ENCODE measurements at places on chromosomes 2 and 18.
A peak's percentile ranks its signal among the peaks of the same experiment; 100 is the strongest.

DNA sequence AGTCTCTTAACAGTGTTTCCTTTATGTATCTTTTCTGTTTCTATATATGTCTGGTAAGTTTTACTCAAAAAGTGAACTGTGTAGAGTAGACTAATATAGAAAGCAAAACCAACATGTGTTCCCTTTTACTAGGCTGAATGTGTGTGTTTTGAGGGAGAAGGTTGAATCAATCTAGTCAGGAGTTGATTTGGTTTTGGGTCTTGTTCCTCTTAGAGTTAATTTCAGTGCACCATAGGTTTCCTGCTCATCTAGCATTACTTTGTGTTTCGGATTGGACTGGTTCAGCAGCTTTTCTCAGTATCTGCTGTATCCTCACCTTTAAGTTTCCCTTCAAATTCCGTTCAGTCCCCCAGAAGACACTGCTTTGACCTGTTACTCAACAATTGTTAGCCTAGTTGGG is 52.0 kb upstream of the TRIM43 start:
- DNase-seq, result no peak

- DNase-seq, result no peak
Measured at GRCh38 chr2:12428324-12428723, 288.4 kb upstream of the TRIB2 start.

DNA sequence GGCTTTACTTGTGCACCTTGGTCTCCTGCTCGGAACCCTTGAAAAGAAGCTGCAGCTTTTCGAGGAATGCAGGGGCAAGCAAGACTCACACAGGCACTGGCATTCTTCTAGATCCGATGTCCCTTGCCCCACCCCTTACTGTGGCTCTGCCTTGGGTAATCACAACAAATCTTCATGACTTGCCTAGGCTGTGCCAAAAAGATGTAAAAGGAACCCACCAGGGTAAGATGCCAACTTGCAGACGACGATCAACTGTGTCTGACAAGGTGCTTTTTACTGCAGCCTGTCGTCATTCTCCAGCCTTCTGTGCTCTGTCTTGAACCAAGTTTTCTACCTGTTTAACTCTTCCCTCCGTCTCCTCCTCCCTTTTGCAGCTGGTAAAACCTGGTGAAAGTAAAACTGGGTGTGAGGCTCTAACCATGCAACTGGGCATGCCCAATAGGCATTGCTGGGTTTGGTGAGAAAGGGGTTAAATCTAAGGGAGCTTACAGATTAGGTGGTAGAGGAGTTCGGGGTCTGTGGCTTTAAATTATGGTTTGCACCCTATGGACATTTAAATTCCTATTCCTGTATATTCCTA is 909 bp upstream of the NRXN1 start:
- DNase-seq, result no peak

DNA sequence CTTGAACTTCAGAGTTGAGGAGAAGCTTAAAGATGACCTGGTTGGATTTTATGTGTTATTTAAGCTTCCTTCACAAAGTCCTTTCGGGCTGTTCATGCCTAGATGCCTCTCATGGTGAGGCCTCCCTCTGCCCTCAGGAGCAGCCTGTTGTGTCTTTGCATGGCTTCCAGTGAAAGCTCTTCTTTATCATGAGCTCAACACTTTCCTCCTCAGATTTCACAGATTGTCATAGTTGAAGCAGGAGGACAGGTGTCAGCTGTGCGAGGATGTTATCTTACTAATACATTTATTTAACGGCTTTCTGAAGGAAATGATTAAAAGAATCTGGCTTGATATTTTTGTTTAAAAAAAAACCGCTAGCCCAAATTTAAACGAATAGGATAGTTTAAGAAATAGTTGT is 48.8 kb upstream of the ITSN2 start:
- no peak for DNase-seq

GRCh38 chr2:168732100-168732499 is 70.3 kb upstream of the NOSTRIN start:
- DNase-seq, result no peak

DNA sequence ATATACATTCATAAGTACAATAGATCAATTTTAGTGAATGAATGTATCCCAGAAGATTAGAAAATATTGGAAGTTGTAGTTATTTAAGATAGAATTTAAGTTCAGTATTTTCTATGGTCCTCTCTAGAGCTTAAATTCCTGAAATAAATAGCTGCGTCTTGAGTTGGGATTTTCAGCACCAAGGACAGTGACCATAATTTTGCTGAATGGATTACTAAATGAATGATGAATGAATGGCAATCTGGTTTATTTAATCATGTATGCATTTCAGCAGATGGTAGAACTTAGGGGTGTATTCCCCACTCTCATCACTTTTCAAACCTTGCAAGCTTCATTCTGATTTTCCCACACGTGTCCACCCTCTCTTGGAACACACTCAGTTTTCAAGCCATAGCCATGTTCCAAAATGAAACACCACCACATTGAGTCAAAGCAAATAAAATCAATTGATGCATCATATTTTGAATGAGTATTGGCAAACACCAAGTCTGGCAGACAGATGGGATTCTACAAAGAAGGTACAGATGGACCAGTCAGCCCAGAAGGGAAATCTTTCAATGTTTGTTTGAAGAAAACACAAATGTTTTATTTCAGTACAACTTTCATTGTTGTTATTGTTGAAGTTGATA is 362.2 kb upstream of the NXPH2 start:
- DNase-seq, result no peak

DNA sequence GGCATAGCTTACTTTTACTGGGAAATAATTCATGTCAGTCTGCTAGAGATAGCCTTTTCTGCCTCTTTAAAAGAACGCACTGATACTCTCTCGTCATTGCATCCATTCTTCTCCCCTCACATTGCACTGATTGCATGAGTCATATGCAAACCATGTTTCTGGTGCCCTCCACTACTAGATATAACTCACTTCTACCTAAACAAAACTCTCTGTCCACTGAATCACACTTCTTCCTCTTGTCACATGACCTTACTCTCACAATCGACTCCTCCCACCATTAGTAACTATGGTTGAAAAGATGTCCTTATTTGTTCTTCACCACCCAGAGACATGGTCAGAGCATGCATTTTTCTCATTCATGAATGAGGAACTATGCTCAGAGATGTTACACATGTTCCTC is 158.0 kb downstream of the CSRNP3 start:
- no peak for DNase-seq

GRCh38 chr2:88091943-88092342 is 24.3 kb downstream of the SMYD1 start:
- no peak for DNase-seq

- no peak for DNase-seq
Measured at GRCh38 chr2:215724146-215724545, 288.3 kb upstream of the FN1 start.

GRCh38 chr2:28136556-28136955 is 246.0 kb downstream of the BABAM2 start:
- DNase-seq, result no peak

DNA sequence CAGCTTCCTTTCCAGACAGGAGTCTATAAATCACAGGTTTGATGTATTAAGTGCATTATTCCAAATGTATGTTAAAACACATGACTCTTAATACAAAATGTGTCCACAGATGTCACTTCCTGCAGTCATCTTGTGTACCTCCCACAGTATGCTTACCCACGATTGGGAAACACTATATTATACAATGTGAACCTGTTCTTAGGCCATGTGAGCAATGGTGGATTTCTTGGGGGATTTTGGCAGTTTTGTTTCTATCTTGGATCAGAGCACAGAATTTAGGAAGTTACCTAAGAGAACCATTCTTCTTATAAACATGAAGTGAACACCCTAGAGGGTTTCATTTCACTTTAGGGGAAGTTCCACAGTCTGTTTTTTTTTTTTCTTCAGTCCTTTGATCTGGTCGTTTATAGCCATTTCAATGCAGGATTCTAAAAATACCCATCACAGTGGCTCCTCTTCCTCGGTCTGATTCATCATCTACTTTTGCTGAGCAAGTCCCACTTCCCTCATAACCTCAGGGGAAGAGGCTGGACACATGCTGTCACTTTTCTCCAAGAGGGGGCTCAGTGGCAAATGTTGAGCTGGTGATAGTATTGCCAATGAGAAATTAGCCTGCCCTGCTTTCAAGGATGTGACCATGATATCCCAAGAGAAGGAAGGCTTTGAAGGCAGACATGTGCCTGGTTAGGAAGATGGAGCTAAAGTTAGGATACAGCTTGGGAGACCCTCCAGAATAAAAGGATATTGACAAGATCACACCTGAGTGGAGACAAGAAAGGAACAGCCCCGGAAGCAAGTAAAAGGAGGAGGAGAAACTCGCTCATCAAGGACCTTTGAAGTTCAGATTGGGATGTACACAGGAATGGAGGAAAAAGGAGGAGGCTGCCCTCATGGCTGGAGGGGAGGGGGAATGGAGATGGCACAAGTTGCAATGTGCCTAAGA is 22.6 kb downstream of the PLEK start:
- DNase-seq, result no peak

GRCh38 chr2:25651066-25651465 is 22.3 kb downstream of the DTNB start:
- no peak for DNase-seq

- DNase-seq, result peak; percentile 19
Measured at GRCh38 chr2:88239781-88240180, 69.6 kb downstream of the THNSL2 start.

DNA sequence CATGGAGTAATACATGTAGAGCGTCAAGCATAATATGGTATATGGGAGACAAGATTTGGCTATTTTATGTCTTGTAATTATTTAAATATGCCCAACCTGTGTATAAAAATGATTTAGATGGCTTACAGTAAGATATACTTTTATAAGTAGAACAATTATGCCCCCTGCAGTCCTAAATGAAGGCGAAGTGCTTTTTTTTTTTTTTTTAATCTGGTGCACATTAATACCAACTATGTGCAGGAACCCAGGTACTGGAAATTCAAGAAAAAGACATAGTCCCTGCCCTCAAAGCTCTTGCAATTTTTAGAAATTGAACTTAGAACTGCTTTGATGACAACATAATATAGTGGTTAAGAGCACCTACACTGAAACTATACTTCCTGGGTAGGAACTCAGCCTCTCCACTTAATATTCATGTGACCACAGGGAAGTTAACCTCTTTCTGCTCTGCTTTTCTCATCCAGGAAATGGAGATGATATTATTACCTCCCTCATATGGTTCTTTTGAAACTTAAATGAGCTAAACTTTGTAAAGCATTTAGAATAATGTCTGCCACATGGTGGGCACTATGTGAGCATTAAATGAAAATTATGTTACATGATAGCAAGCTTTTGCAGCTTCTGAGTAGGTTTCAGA is 38.1 kb downstream of the AFTPH start:
- DNase-seq, result no peak

GRCh38 chr2:46870051-46870839 is 45.4 kb downstream of the MCFD2 start:
- no peak for DNase-seq

- no peak for DNase-seq
Measured at GRCh38 chr2:210302326-210302725, 12.6 kb downstream of the MYL1 start.

DNA sequence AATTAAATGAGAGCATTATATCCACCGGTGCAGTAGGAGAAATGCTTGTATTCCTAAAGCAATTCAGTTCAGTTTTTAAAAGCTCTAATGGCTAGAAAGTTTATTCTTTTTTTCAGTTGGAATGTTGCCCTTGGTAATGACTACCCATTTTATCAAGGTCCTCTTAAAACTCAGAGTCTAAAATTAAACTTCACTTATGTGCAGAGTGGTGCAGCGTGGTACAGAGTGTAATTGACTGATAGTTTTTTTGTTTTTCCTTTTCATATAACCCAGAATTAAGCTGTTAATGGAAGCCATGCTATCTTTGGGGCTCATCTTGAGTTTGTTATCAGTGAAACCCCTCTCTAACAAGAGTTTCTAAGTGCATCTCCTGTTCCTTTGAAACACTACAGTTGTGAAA is 21.4 kb downstream of the NCOA1 start:
- no peak for DNase-seq

- DNase-seq, result no peak
Measured at GRCh38 chr18:55161916-55162315, 202.7 kb upstream of the CCDC68 start.
